ENCODE measurements at places on chromosomes 7 and 10. TPM values are rescaled to one million over a fixed set of nuclear protein-coding genes. Genes with fewer than 3 reads are reported as not detected.

- DNase-seq, result no peak
Measured at GRCh38 chr7:130486954-130487436, 4.9 kb upstream of the MEST start.

DNA sequence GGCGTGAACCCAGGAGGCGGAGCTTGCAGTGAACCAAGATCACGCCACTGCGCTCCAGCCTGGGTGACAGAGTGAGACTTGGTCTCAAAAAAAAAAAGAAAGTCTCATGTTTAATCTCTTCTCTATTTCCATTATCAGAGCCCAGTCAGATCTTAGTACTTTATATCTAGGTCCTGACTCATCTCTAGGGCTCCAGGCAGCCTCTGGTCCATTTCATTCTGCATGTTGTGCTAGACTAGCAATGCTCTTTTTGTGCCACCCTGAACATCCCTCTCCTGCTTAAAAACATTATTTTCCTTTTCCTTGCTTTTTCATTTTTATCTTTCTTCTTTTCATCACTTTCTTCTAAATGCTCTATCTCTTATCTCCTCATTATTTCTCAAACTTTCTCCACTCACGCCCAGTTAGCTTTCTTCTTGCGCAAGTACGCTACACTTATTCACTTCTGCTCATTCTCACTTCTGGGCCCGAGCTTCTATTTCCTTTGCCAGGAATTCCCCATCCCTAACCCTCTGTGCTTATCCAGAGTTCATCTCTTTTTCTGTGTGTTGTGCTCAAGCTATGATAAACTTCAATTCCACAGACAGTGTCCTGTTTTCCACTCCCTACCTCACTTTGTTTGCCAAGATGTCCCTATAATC, 63.9 kb downstream of the BTAF1 start:
- no peak for DNase-seq

GRCh38 chr10:106551501-106552062, 612.9 kb downstream of the SORCS1 start:
- no peak for DNase-seq

GRCh38 chr7:156898938-156899337, 6.0 kb upstream of the LMBR1 start:
- DNase-seq, result no peak

- DNase-seq, result no peak
Measured at GRCh38 chr10:133364645-133365431, 7.0 kb upstream of the FUOM start.

GRCh38 chr10:86391236-86391840, 24.7 kb upstream of the GRID1 start:
- DNase-seq, result no peak

- no peak for DNase-seq
Measured at GRCh38 chr10:116059320-116059719, 213.7 kb downstream of the GFRA1 start.

GRCh38 chr7:70660154-70660818, 471.7 kb upstream of the GALNT17 start:
- DNase-seq, result peak; percentile 95

- DNase-seq, result no peak
Measured at GRCh38 chr10:90313576-90314325, 544.1 kb downstream of the HTR7 start.

- no peak for DNase-seq
Measured at GRCh38 chr10:116168329-116168728, 104.7 kb downstream of the GFRA1 start.

DNA sequence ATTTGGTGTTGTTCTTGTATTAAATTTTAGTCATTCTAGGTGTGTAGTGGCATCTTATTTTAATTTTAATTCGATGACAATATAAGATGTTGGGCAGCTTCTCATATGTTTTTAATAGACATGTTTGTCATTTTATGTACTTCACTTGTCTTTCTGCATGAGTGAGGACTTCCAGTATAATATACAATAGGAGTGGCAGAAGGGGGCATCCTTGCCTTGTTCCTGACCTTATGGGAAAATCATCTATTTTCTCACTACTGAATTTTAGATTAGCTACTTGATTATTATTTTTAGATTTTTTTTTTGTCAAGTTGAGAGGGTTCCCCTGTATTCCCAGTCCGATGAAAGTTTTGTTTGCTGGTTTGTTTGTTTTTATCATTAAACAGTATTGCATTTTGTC, 495.2 kb upstream of the GRM3 start:
- no peak for DNase-seq

DNA sequence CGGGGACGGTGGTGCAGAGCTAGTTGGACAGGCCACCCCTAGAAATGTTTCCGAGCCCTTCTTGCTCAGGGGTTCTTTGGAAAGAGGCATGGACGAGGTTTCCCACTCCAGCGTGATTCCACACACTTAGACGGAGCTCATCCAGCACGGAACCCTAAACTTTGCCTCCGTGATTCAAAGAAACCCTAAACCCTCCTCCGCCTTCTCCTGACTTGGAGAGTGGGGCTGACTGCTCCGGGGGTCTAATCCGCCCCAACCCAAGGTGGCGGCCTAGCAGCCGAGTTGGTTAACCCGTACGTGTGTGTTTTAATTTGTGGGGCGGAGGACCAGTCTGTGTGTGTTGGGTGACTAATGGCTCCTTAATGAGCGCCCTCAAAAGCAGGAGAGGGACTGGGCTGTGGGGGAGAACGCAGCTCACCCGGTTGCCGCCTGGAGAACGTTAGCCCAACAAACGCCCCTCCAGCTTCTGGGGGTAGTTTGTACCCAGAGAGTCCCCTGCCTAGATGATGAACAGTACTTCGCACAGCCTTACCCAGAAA, 3.8 kb downstream of the NEUROG3 start:
- DNase-seq, result no peak

- no peak for DNase-seq
Measured at GRCh38 chr7:86469680-86470295, 173.9 kb upstream of the GRM3 start.

DNA sequence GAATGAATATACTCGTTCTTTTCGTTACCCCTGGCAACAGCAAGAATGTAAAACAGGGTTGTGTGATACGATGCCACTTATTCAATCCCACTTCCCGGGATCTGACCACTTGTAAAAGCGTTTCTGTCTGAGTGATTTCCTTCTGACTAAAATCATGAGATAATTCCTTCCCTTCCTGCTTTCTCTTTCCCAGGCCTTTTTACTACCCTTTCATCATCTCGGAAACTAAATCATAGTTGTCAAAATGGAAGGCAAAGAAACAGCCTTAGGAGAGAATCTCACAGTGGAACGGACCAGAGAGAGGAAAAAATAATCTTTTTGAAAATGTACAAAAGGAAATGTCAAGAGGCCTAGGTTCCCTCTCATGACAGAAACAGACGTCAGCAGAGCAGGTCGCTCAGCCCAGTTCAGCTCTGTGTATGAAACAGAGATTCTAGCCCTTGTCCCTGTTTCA, 29.8 kb downstream of the DIP2C start:
- DNase-seq, result no peak

DNA sequence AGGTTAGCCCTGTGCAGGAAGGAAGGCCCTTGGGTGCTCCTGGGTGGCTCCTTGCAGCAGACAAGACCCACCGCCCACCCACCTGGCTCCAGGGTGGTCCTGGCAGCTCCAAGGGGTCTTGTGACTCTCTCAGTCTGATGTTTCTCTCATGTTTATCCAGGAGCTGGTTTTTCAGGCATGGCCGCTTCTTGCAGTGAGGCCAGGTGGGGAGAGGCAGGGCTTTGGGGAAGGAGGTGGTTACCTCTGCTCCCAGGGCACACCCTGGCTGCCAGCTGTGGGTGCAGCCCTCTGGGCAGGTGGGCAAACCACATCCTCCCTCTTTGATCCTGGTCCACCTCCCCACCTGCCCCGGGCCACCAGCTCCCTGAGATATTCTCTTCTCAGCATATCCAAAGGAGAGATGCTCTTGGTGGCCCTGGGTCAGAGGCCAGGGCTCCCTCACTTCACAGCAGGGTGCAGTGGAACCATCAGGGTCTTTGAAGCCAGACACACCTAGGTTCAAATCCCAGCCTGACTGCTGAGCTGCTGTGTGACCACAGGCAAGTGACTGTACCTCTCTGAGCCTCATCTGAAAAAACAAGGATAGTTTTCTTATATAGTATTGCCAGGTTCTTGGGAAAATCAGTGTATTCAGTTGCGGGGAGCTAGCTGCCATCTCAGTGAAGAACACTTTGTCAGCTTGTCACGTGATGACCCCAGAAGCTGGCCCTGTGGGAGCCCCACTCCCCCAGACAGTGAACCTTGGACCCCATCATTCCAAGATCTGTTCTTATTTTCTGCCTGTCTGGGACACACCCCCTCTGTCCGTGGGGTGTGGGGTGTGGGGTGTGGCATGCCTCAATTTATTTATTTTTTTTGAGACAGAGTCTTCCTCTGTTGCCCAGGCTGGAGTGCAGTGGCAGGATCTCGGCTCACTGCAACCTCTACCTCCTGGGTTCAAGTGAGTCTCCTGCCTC, 11.5 kb downstream of the GTF2IRD1 start:
- DNase-seq, result no peak

DNA sequence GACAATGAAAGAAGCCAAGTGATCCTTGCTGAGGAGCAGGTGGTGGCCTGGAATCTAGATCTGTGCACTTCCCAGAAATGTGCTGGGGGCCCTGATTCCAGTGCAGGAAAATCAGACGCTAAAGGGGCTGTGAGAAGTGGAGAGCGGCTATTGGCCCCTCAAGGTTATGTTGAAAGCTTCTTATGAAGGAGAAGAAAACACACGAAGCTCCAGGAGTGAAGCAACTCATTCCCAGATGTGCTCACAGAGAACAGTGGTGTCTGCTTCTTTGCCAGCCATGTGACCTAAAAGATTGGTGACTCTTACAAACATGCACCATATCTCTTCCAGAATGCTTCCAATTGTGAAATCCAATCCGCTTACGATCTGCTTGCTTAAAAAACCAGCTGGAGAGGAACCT, 679.3 kb upstream of the IGFBP3 start:
- DNase-seq, result no peak

DNA sequence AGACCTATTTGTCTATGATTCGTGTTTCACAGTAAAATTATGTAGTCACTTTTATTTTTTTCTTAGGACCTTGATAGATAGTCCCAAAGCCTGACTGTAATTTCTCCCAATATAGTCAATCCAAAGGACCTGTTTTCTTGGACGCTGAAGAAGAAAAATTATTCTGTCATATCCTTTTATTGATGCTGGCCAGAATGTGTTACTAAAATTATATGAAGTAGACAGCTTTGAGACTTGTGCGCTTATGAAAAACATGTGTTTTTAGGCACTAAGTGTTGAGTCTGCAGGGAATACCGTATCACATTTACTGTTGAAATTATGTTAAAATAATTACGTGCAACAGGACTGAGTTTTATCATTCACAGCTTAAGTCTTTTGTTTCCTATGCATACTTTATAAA, 17.9 kb downstream of the TES start:
- DNase-seq, result no peak

DNA sequence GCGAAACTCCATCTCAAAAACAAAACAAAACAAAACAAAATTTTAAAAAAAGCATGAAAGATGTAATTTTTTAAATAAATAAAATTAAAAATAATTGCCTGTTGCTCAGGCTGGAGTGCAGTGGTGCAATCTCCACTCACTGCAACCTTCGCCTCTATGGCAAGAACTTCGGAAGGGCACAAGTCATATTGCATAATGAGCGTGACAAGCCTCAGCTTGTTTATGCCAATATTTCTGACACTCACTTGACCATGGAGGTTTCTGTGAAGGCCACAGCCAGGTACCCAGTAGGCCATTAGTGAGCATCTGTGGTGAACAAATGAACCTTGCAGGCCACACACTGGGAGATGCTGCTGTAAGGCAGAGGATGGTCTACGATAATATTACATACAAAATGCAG, 106.1 kb upstream of the KMT2C start:
- DNase-seq, result no peak

DNA sequence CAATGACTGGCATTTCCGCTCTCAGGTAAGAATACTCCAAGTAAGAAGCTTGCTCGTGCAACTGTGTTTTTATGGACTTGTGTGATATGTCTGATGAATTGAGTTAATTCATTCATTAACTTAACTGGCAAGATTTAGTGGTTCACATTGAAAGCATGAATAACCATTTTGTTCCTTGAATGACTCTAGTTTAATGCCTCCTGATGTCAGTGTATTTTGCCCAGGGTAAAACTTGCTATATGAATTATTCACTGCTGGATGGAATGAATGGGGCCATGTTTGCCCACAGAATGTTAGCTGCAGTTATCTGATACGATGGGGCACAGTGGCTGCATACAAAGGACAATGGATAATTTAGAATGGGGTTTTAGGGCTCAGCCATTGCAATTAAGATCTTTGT, 124.1 kb downstream of the ZNF365 start:
- DNase-seq, result no peak

DNA sequence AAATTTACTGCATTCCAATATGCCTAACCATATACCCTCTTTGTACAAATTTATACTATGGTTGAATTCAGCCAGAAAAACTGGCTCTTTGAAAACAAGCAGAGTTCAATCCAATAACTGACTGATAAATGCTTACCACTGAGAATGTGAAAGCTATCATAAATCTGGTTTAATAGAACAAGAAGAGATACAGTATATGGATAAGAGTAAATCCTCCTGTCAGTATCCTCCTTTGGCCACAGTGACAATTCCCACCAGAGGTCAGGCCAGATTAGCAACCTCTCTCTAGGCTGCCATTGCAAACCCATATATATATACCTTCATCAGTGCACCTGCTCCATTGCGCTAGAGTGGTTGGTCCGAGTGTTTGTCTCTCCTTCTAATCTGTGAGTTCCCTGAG, 647.2 kb downstream of the GRM8 start:
- DNase-seq, result no peak

FAM25A gene
- polyA plus RNA-seq, result not detected

LIPA gene
- polyA plus RNA-seq, result 120 TPM

DNMBP gene
- polyA plus RNA-seq, result 2.8 TPM

ALOX5 gene
- polyA plus RNA-seq, result 8.0 TPM

FGL2 gene
- polyA plus RNA-seq, result 32.2 TPM

SDK1 gene
- polyA plus RNA-seq, result not detected

ELMO1 gene
- polyA plus RNA-seq, result 31.9 TPM

SPDYE2B gene
- not detected for polyA plus RNA-seq

SLC26A4 gene
- not detected for polyA plus RNA-seq

TMEM176A gene
- polyA plus RNA-seq, result 0.97 TPM

PIK3CG gene
- 30.6 TPM for polyA plus RNA-seq

SLF2 gene
- polyA plus RNA-seq, result 6.1 TPM

KIAA1549 gene
- not detected for polyA plus RNA-seq

Measured in immature natural killer cell (primary cell).